ENCODE measurements at places on chromosomes 4 and X.

DNA sequence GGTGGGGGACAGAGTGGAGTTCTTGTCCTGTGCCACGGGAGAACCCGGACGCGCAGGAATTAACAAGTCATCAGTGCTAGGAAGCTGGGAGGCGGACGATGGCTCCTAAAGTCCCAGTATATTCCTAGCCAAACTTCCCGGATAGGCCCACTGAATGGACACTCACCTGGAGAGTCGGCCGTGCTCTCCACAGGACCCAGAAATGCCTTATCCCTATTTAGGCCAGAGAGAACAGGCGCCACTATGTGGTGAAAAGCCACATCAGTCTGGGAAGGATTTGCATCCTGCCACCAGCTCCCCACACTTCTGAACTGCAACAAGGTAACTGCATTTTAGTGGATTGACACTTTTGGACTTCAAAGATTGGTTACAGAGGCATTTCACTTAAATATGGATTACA, 1.1 kb downstream of the CFAP299 start:
- no peak for DNase-seq

GRCh38 chr4:118770741-118771187, 65.2 kb downstream of the SEC24D start:
- no peak for DNase-seq

- peak; percentile 24 for DNase-seq
These were observed 277.6 kb upstream of the DIAPH2 start for GRCh38 chrX:96407072-96407471.

- DNase-seq, result no peak
These were observed 35.3 kb upstream of the CHRNA9 start for GRCh38 chr4:40299811-40300292.

DNA sequence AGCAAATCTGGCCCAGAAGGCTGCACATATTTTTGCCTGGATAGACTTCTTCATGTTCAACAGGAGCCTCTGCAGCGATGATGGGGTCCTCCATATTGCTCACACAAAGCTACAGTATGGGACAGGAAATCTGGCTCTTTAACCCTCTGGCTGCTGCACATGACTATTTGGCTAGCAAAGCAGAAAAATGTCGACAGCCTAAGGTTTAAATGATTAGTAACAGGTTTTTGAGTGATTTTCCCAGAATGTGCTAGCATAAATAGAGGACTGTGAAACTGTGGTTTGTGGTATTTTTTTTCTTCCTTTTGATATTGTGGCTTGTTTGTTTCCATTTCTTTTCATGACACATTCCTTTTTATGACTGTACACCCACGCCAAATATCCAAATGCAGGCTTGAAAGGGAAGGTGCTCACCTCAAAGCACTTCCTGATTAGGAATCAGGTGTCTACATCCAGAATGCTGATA, 120.2 kb upstream of the GK2 start:
- DNase-seq, result no peak

- DNase-seq, result no peak
These were observed 170.0 kb downstream of the SMIM20 start for GRCh38 chr4:26083987-26084386.

DNA sequence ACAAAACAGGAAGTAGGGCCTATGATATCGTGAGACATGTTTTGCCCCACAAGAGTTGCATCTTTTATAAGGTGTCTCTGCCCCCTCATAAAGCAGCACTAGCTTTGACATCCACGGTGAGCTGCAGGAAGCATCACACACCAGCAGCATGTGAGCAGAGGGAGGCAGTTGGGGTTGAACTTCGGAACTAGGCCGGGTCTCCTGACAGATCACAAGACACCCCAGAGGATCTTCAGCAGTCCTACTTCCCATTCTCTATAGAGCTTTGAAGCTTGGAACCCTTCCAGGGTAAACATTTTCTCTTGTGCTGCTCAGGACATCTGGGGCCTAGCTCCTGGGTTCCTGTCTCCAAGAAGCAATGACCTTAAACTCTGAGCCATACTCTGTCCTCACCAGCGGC, 27.5 kb downstream of the YY2 start:
- peak; percentile 32 for DNase-seq

GRCh38 chrX:119206203-119206602, 29.9 kb upstream of the PGRMC1 start:
- no peak for DNase-seq

- no peak for DNase-seq
These were observed 977 bp upstream of the RBBP7 start for GRCh38 chrX:16870862-16871815.

DNA sequence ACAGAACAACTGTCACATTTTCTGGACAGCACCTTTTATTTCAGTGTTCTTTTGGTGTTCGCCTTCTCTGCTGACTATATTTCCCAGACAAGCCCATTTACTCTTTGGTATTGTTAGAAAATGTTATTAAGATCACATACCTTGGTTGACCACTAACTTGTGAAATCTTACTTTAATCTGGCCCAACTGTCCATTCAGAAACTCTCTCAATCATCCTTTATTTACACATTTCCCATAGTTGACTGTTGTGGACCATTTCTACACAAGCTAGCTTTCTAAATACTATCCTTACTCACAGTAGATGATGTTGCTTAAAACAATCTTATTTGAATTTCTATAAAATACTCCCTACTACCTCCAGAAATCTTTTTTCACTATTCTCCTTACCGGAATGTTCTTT, 64.7 kb downstream of the QRFPR start:
- no peak for DNase-seq

DNA sequence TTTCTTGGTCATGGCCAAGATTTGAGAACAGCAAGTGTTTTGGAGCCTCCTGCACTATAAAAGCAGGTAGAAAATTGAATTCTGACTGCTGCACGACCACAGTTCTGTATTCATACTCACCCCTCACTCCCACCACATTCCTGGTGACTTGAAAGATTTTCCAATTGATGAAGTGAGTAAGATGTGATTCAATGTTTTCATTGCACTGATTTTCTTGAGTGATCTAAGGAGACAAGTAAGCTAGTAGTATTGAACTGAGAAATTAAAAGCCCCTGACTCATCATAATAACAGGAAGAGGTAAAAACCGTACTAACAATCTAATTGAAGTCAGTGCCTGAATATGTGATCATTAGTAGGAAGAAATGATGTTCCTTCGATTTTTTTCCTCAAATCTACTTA, 6.1 kb upstream of the SEC24D start:
- no peak for DNase-seq

- DNase-seq, result no peak
These were observed 120.3 kb downstream of the ARHGEF9 start for GRCh38 chrX:63664741-63665140.

- DNase-seq, result no peak
These were observed 93.2 kb upstream of the NKX1-1 start for GRCh38 chr4:1499465-1499864.

- no peak for DNase-seq
These were observed 11.2 kb downstream of the NEK1 start for GRCh38 chr4:169601016-169601771.

DNA sequence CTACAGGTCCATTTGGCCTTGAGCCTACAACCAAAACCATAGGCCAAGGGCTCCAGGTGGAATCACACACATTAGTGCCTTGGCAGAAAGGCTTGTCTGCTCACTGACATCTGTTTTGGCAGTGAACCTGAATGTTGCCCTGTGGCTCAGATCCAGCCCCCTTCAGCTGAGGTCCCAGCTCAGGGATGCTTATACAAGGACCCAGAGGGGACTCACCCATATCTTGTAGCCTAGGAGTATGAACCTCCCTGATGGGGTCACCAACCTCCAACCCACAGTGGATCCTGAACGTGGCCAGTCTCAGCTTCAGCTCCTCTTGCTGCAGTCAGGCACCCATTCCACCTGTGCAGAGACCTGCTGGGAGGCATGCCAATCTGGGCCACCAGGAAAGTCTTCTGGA, 50.8 kb upstream of the HMX1 start:
- no peak for DNase-seq

DNA sequence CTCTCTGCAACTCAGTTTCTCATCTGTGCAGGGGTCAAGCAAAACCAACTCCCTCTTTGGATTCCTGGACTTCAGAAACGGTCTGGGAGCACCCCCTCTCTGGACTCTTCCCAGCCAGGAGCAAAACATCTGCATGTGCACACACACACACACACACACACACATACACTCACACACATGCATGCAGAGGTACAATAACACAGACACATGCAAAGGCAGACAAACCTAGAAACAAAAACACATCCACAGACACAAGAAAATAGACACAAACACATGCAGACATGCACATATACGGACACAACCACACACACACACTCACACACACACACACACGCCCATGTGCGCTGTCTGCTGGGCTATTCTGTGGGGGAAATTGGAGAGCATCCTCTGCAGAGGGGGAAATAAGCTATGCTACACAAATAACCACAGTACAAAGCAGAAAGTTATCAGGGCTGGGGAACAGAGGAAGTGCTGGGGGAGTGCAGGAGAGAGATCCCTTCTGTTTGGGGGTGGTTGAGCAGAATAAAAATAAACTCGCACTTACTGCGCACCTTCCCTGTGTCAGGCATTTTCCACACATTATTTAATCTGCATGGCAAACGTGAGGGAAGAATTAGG, 19.9 kb downstream of the IQSEC2 start:
- no peak for DNase-seq

DNA sequence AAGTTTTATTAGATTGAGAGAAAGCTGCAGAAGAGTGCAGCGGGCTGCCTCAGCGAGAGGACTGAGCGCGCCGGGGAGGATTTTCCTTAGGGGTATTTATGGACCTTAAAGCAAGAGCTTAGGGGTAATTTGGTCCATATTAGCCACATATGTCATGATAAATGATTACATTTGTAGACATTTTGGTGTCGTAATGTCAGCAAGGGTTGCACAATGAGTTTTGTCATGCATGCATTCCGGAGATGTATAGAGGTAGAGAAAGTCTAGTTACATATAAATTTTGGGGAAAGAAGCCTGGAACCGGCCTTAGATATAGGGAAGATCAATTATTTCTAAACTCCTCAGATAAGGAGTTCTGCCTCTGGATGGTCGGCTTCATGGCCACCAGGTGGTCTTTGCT, 10.0 kb downstream of the MGST2 start:
- DNase-seq, result no peak

DNA sequence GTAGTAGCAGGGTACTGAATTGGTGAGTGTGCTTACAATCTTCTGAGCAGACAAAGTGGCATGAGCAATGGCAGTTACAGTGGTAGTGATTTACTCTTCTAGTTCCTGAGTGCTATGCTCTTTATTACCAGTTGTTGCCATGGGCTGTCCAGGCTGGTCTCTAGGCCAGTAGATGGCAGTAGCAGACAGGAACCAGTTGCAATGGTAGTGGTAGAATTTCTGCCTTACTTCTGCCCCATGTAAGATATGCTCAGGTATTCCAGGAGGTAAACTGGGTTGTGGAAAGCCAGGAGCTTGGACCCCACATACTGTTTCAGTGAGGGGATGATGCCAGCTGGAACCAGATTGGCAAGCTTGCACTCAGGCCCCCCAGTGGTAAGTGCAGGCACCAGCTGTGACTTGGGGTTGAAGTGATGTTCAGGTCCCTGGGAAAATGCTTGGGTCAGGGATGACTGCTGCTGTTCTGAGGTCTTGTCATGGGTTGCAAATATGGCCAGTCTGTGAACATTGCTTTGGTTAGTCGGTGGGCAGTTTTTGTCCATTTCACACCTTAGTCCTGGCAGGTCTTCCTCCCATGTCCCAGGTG, 63.0 kb upstream of the ZXDB start:
- DNase-seq, result peak; percentile 3

- DNase-seq, result peak; percentile 56
These were observed at the start of gene CASP6 for GRCh38 chr4:109702950-109703663. Gene CASP6 (minus strand): TSS chr4:109703445. CDS start chr4:109703395, 50 bp downstream.

- no peak for DNase-seq
These were observed 50.8 kb upstream of the BOD1L1 start for GRCh38 chr4:13678186-13678924.

DNA sequence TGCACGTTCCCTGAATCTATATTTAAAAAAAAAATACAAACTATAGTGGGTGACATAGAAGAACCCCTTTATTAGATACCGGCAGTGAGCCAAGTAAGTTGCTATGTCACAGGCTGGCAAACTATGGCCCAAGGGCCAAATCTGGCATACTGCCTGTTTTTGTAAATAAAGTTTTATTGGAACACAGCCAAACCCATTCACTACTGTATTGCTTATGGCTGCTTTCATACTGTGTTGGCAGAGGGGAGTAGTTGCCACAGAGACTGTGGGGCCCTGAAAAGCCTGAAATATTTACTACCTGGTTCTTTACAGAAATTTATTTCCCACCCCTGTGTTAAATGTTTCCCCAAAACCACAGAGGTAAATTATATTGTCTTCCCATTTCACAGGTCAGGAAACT, 71.2 kb upstream of the EGFL6 start:
- DNase-seq, result no peak

DNA sequence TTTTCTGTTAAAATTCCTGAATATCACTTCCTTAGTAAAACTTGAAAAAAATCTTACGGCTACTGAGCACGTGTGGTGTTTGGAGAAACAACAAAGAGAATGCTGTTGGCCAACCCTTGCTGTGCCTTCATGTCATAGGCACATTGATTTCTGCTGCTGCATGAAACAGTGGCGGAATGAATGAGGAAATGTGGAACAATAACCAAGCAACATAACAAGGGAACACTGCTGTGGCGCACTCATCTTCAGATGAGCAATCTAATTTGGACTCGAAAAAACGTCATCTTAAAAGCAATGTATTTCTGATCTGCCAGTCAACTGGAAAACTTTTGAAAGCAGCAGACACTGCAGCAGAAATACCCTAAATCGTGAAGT, 51.4 kb downstream of the PROM1 start:
- no peak for DNase-seq

- no peak for DNase-seq
These were observed 4.4 kb upstream of the SOWAHB start for GRCh38 chr4:76902233-76902890.

- DNase-seq, result no peak
These were observed 373.6 kb upstream of the RASGEF1B start for GRCh38 chr4:81845273-81845672.

DNA sequence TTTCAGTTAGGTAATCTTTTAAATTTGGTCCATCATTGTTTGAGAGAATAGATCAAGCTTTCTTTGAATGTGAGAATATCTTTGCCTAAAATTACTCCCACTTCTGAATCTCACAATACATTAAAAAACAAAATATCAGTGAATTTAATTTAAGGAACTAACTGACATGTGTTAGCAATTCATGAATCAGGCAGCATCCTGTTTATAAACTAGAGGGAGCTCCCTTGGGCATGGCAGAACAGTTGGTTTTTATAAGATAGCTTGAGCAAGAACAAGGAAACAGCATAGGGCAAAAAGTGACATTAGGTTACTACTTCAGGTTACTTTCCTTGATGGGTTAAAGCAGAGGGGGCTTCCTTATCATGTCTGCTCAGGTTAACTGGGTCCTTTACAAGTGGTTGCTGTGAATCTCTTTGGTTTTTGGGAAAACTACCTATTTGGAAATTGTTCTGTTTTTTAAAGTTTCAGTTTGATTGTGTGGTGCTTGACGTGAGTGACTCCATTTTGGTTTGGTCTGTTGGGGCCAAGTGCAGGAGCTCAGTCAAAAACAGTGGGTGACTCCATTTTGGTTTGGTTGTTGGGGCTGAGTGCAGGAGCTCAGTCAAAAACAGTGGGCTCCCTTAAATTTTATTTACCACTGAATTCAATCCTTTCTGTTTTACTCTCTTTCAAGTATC, 68.0 kb downstream of the PPEF2 start:
- DNase-seq, result no peak
